Stimulated activated memory B cell treated with anti-CD40 and anti-IgM and Interleukin-4, amounts not matched to agents 10 μg/mL and 1 μg/mL and 100 μg/mL, for 72 hours (primary cell): ENCODE measurements at places on chromosomes 12 and 14.

- no peak for ATAC-seq
Measured at GRCh38 chr12:11916771-11917170, 154.0 kb upstream of the BCL2L14 start.

DNA sequence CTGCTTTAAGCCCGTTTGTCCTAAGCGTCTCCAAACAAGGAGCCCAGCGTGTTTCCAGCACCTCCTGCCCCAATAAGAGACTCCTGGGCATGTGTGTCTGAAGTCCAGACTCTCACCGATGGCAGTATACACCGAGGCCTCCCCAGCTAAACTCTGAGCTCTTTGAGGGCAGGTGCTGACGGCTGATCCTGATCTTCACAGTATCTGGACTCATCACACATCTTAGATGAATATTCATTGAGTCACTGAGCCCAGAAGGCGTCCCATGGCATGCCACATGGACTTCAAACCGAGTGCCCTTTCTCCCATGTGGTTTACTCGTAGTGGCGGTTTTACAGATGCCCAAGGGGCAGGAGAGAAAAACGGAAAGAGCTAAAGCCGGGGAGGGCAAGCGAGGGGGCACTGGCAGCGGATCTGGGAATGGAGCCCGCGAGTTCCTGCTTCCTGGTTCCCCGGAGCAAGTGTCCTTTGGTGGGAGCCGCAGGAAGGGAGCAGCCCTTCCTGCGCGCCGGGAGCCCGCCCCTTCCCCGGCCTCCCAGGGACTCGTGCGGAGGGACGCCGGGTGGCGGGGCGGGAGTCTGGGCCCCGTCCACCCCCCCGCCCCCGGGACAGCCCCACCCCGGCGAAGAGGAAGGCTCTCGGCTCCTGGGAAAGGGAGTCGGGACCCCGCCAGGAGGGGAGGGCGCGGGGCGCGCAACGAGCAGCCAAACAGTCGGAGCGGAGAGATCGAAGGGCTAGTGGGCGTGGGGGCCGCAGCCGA lies 585 bp upstream of the TEAD4 start:
- peak; percentile 61 for ATAC-seq

DNA sequence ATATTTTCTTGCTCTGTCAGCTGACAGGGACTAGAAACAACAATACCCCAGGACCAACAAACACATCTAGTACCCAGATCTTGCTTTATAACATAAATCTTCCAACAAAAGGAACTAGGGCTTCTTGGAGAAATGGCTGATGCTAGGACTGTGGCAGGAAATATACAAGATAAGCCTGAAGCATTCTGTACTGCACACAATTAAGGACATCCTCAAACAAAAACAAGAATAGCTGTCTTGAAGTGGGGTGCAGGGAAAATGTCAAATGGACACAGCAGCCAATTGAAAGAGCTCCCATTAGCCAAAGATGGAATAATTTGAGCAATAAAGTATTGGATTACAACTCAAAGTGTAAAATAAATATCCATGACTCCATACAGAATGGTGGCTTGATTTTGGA lies 50.0 kb downstream of the LGMN start:
- ATAC-seq, result no peak

DNA sequence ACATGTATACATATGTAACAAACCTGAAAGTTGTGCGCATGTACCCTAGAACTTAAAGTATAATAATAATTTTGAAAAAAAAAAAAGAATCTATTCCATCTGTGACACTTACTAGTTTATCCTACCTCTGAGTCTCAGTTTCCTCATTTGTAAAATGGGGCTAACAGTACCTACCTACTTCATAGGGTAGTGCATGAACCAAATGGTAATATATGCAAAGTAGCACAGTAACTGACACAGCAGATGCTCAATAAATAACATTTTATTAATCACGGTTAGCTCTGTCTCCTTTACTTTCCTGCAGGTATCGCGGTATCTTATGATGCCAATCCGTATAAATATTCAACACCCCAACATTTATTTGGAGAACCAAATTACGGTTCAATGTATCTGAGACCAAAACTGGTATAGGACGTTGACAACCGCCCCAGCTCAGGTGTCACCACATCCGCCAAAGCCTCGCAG lies 703 bp downstream of the TMED10 start:
- ATAC-seq, result no peak

GRCh38 chr12:130014485-130014807 lies 110.6 kb upstream of the TMEM132D start:
- no peak for ATAC-seq

DNA sequence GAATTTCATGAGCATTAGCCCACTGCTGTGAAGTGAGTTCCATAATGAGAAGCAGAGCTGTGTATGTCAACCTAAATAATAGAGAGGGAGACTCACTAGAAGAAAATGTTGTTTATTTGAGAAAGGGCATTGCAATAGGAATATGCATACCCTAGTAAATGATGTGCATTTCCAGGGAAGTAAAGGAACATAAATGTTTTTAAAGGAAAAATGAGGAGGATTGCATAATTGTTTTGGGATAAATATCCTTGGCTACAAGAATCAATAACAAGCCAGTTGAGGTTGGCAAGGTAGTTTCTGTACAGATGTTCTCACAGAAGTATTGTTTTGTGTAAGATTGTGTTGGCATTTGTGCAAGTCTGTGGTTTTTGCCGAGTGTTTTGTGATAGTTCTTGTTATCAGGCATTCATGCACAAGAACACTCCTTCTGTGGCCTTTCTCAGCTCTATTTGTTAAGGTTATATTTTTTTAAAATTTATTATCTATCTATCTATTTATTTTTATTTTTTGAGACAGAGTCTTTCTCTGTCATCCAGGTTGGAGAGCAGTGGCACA lies 47.1 kb downstream of the EMP1 start:
- no peak for ATAC-seq

DNA sequence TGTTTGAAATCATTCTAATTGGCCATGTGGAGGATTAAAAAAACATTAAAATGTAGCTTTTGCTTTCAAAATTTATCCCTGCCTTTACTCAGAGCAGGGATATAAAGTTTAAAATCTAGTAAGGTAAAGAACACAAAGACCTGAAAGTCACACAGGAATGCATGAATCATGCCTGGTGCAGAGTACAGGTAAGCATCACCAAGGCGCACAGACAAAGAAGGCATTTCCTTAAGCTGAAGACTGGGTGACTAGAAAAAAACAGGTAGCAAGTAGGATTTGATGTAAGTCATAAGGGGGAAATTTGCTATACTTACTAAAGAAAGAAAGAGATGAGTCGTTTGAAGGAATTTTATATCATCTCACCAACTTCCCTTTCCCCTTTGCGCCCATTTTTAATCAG lies 405.6 kb downstream of the GXYLT1 start:
- ATAC-seq, result no peak

GRCh38 chr14:78576437-78577166 lies 406.4 kb downstream of the NRXN3 start:
- ATAC-seq, result no peak

DNA sequence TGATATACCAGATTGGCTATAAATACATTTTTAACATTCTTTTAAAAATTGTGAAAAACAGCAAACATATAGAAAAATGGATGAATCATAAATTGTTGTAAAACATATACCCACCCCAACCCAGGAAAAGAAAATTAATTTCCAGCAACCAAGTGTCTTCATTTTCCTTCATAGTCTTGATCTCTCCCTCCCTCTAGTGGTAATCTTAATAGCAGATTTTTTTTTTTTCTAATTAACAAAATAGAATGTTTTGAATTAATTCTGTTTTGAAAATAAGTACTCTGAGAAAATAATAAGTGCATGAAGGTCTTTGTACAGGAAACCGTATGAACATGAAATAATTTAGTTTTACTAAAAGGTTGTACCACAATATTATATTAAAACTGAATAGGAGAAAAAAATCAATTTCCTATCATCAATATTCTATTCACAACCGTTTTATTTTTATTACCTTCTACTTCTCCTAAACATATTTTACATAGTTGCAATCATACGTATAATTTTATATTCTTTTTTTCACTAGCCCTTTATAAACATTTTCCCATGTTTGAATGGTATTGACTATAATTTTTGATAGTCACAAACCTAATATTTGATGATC lies 7.0 kb downstream of the ETNK1 start:
- ATAC-seq, result no peak

GRCh38 chr14:63922696-63923421 lies 70.1 kb downstream of the SYNE2 start:
- no peak for ATAC-seq

- ATAC-seq, result no peak
Measured at GRCh38 chr12:120350576-120351350, 18.2 kb downstream of the MSI1 start.

DNA sequence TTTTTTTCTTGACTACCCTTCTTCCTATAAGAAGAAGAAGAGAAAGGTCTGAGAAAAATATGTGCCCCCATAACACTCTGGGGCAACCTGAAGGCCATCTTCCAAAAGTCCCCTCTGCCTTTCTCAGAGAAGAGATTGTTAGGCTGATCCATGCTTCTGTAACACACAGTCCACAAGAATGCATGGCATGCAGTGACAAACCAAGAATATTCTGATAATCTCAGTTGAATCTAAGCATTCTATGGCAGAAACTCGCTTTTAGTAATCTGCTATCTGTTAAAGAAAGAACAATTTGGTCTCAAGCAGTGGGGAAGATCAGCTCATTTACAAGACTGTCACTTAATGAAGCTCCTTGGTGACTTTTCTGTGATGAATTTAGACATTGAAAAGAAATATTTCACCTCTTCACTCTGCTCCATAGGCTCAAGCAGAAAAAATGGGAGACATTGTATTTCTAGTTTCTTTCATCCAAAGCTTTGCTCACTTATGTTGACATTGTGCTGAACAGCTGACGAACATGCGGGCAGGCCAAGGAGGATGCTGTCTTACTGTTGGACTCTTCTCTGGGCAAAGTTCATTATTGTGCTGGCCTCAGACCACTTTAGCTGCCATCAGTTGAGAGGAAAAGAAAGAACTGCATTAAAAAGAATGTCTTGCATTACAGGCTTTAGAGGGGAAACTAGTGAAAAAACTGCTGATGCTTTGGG lies 957.1 kb downstream of the DIO2 start:
- no peak for ATAC-seq

GRCh38 chr12:1811948-1812291 lies 8.4 kb upstream of the LRTM2 start:
- ATAC-seq, result no peak

DNA sequence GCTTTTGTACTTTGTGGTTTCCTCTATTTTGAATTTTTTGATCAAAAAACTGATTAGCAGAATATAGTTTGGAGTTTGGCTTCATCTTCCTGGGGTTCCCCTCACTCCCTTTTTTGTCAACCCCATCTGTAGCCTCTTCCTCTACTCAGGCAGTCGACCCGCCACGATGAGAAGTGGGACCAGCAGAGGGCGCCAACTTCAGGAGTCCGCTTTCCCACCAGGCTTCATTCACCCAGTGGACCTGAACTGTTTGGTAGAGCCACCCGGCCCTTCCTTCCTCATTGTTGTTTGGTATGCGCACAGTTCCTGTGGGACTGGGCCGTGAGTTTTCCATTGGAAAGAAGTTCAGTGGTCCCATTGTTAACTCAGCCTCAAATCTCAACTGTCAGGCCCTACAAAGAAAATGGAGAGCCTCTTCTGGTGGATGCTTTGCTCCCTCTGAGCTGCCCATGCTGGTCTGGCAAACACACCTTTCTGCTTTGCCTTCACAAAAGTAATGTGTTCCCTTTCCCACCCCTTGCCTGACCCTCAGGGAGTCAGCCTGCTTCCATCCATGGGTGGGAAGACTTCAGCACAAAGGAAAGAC lies 21.7 kb downstream of the TMBIM6 start:
- peak; percentile 83 for ATAC-seq

DNA sequence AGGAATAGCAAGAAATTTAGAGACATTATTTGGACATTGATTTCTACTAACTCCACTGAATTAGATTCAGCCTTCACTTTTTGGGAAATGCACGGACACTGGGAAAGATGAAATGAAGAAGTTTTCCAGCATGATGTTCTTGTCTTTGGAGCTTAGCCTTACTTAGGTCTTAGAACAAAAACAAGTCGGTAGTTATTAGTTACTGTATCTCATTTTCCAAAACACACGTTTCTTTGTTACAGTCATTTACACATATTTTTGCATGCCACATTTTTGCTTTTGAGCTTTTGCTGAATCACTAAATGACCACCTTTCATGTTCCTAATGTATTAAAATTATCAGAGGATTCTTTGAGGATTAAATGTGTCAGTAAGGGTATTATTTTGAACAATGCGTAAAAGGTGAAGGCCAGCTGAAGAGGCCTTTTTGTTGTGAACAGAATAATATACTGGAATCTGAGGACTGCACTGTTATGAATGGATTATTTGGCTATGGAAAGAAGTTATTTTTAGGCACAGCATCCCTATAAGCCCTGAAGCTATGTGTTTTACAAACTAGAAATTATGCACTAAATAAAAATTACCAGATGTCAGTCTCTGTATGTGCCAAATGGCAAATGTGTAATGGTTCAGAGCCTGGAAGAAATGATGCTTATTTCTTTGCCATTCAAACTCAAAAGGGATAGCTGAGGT lies 138.2 kb downstream of the SRGAP1 start:
- ATAC-seq, result no peak

GRCh38 chr12:106868982-106869700 lies 86.6 kb upstream of the TMEM263 start:
- no peak for ATAC-seq

GRCh38 chr12:9736936-9737705 lies 4.2 kb upstream of the CLECL1 start:
- peak; percentile 58 for ATAC-seq

DNA sequence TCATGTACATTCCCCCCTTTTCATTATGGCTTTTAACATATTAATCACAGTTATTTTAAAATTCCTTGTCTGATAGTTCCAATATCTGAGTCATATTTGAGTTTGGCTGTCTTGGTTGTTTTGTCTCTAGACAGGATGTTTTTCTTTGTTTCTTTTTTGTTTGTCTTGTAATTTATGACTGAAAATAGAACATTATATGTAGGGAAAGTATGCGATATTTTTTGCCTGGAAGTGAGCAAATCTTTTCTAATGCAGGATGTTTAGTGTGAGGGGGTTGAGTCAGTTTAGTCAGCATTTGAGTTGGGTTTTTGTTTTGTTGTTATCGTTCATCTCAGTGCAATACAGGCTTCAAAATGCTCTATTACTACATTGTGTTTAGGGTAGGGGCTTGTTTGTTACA lies 239.7 kb downstream of the SNAPC1 start:
- ATAC-seq, result no peak

- no peak for ATAC-seq
Measured at GRCh38 chr14:102490456-102490855, 19.1 kb downstream of the ANKRD9 start.

DNA sequence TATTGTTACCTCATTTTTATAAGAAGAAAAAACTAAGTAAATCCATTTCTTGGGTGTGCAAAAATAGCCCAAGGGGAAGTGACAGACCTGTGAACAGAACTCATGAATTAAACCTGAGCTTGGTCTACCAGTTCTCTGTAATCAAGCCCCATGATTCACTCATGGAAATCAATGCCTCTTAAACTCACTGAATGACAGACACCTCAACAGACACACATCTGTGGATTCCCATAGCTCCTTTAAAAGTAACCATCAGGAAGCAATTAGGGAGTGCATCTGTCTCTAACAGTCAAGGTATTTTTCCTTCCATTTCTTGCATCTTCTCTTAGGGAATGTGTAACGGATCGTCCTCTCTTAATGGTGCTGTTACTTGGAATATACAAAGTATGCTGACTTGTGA lies 215.0 kb upstream of the EEA1 start:
- no peak for ATAC-seq
